Omental fat pad (tissue), 4 donors: ENCODE measurements at places on chromosomes 11 and 22.

- DNase-seq = no peak
These were observed 65.2 kb downstream of the FBXO7 start for GRCh38 chr22:32539631-32540421.

DNA sequence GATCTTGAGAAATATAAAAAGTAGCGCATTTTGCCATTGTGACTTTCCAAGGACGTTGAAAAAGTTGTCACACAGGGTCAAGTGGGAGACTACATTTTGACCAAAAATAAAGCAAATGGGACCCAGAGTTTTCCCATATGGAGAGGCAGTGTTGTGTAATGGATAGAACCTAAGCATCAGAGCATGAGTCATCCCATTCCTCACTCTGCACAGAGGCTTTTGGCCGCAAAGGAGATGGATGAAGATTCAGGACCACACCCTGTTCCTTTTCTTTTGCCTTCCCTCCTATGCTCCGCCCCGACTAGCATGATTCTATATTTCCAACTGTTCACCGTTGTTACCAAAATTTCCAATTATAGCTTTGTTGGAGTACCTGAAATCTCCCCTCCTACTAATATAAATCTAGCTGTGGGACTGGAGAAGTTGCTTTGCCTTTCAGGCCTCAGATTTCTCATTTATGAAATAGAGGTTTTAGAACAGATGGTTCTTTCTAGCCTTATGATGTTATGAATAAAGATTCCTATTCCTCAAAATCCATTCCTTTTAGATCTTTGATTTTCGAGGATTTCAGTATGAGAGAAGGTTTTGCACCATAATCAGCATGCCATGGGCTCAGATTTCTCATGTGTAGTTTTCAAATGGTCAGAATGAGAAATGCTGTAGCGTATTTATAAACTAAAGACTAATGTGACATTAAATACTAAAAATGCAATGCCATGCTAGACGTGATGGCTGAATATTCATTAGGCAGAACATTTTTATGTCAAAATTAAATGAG, 921.9 kb upstream of the TENM4 start:
- no peak for DNase-seq

- DNase-seq = no peak
These were observed 36.6 kb downstream of the ATG16L2 start for GRCh38 chr11:72850832-72851231.

DNA sequence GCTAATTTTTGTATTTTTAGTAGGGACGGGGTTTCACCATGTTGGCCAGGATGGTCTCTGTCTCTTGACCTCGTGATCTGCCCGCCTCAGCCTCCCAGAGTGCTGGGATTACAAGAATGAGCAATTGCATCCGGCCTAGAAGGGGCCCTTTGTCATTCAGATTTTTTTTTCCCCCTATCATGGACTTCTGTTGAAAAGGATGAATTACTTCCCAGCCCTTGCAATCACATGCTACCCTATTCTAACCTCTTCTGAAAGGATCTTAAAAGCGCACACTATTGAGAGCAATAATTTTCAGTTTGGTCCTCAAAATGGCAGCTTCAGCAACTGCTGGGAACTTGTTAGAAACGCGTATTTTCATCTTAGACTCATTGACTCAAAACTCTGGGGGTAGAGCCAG, 575.6 kb upstream of the KIRREL3 start:
- DNase-seq = no peak

DNA sequence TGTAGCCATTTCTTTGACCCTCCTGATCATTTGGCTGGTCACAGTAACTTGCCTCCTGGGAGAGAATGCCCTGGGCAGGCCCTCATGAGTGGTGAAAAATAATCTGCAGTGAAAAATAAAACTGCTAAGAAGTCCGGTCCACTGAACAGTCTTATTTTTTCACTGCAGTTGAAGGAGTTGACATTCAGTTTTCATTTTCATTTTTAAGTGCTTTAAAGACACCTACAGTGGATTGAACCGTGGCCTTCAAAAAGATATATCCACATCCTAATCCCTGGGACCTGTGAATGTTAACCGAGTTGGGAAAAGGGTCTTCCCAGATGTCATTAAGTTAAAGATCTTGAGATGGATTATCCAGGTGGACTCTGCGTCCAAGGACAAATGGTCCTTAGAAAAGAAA, 153.6 kb upstream of the GRK3 start:
- DNase-seq = no peak

- no peak for DNase-seq
These were observed 102.5 kb downstream of the TIMP3 start for GRCh38 chr22:32904044-32904443.

DNA sequence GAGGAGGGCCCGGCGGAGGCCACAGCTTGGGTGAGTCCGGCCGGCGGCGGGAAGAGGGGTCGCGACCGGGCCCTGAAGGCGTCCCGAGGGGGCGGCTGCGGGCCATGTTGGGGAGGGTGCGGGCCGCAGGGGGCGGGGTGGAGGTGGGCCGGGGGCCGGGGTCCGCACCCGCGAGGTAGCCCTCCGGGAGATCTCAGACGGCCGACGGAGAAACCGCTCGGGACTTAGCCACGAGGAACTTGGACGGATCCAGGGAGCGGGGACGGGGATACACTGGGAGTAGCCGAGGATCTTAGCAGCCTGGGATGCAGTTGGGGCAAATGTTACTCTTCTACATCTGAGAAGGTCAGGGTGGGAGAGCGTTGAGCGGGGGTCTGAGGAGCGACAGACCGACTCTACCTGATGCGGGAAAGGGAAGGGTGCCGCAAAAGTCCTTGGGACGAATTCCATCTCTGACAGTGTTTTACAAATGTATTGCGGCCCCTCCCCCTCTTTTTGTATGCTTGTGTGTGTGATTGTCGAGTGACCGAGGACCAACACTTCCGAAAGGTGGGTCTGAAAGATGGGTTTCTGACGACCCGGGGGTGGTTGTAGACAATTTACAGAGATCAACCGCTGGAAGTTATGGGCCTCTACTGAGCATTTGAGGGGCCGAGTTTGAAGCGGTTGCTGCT, 658 bp downstream of the STIP1 start:
- no peak for DNase-seq

DNA sequence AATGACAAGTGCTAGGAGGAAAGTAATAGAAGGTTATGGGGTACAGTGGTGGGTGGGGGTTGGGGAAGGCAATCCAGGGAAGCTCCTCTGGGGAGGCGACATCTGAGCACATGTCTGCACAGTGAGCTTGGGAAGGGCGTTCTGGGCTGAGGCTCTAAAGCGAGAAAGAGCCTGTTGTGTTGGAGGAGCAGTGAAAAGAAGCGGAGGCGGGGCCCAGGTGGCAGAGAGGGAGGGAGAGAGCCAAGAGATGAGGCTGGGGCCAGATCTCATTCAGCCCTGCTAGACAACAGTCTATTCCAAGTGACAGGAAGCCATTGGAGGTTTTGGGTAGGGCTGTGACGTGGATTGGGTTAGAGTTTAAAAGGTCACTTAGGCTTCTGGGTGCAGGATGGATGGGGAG, 55.3 kb upstream of the PARVG start:
- DNase-seq = no peak

DNA sequence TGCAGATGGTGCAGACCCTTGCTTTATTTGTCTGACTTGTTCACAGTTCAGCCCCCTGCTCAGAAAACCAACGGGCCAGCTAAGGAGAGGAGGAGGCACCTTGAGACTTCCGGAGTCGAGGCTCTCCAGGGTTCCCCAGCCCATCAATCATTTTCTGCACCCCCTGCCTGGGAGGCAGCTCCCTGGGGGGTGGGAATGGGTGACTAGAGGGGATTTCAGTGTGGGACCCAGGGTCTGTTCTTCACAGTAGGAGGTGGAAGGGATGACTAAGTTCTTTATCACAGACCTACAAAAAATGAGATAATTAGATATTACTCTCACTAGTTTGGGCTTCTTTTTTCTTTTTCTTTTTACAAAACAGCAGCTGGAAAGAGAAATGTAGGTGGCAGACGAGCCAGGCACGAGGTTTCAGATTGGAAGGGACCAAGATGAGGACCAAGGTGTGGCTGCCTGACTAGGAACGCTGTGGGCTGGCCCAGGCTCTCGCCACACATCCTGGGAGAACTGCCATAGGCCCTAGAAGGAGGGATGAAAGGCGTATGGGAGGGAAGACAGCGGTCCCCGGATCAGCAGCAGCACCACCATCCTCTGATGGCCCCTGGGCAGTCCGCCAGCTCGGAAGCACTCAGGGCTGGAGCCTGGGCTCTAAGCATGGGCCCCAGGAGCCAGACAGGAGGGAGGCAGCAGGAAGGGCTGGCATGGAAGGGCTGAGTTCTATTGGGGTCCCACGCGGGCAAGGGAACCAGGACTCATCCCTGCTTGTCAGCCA, 14.2 kb downstream of the TXN2 start:
- no peak for DNase-seq

DNA sequence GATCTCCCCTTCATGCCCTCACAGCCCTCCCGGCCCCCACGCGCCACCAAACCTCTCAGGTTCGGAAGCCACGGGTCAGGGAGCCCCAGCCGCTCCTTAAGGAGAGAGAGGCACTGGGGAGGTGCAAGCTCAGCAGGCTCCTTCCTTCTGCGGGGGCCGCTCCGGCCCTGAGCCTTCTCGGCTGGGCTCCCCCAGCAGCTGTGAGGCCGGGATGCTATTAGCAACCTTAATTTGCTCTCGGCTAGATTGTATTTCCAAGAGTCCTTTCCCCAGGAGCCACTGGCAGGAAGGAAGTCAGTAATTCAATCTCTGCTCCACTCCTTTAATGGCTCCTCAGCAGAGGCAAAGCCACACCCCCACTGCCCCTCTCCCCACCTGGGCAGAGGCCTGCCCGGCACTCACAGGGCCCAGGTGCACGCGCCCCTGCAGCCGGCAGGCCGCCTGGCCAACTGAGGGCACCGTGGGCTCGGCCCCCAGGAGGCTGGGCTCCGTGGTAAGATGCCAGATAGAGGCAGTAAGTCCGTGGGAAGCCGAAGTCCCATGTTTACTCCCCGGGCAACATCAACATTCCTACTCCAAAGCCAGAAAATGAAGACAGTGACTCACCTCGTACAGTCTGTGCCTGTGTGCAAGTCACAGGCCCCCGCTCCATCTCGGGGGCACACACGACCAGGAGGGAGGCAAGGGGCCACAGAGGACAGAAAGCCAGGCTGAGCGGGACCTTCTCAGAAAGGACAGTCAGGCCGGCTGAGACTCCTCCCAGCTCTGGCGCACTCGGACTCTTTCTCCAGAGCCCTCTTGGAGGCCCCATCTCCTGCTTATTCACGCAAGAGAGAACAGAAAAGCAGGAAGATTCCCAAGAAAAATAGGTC, 5.2 kb downstream of the IGSF9B start:
- DNase-seq = no peak

GRCh38 chr11:131474947-131475346, 104.5 kb downstream of the NTM start:
- DNase-seq = no peak

DNA sequence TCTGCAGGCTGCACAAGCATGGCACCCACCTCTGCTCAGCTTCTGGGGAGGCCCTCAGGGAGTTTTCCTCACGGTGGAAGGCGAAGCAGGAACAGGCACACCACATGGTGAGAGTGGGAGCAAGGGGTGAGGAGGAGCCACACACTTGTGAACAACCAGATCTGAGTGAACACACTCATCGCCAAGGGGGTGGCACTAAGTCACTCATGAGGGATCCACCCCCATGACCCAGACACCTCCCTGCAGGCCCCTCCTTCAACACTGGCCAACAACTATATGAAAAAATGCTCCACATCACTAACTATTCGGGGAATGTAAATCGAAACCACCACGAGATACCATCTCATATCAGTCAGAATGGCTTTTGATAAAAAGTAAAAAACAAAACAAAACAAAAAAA, 722 bp upstream of the KRTAP5-2 start:
- no peak for DNase-seq

DNA sequence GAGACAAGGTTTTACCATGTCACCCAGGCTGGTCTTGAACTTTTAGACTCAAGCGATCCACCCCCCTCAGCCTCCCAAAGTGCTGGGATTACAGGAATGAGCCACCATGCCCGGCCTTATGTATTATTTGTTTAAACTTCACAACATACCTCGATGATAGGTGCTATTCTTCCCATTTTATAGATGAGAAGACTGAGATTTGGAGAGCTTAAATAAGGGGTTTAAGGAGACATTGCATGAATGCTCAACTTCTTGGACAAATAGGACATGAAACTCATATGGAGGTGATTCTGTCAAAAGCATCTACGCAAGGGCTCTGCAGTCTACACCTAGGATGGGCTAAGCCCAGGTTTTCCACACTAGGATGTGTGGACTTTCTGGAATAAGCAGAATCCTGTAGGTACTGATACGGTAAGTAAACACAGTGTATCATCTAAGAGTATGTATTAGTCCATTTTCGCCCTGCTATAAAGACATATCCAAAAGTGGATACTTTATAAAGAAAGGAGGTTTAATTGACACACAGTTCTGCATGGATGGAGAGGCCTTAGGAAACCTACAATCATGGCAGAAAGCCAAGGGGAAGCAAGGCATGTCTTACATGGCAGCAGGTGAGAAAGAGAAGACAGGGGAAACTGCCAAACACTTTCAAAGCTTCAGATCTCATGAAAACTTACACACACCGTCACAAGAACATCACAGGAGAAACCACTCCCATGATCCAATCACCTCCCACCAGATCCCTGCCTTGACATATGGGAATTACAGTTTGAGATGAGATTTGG, 62.8 kb upstream of the CAPRIN1 start:
- no peak for DNase-seq

- no peak for DNase-seq
These were observed 53.3 kb upstream of the CD44 start for GRCh38 chr11:35085531-35086165.

GRCh38 chr11:31995525-31996094, 95.3 kb upstream of the RCN1 start:
- no peak for DNase-seq

DNA sequence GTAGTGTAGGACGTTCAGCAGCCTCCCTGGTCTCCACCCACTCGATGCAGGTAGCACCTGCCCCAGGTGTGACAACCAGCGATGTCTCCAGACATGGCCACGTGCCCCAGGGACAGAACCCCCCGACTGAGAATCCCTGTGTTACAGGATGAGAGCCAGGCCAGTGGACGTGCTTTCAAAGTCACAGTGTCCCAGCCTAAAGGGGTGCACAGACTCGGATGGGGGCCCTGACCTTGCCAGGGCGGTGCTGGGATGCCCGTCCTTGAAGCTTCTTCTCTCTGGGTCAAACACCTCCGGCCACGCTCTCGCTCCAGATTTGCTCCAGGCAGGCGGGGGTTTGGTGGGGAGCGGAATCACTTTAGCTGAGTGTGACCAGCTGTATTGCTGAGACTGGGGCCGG, 23.3 kb upstream of the GAL start:
- no peak for DNase-seq

GRCh38 chr11:70737816-70738630, 339.7 kb downstream of the CTTN start:
- no peak for DNase-seq

DNA sequence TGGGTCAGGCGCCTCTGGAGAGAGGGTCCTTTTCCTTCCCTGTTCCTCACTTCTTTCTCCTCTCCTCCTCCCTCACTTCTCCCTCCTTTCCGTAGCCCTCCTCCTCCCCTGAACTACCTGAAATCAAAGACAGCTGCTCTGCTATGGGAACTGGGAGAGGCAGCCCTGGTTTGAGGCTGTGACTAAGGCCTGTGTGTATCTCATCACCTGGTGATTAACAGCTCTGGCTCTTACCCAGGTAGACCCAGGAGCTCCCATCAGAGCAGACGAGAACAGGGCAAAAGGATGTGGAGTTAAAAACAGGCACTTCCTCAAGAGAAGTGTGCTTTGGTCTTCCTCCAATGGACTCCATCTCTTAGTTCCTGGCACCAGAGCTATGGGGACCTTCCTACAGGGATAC, 5.8 kb downstream of the ISX start:
- no peak for DNase-seq

- DNase-seq = no peak
These were observed 1514.4 kb downstream of the BRD1 start for GRCh38 chr22:48313175-48313830.

GRCh38 chr11:26930518-26931247, 63.2 kb upstream of the FIBIN start:
- DNase-seq = no peak
